ENCODE measurements at places on chromosomes 2 and 18.

- no peak for DNase-seq
Observed at GRCh38 chr2:85302121-85302520, 25.7 kb downstream of the TGOLN2 start.

GRCh38 chr18:41461114-41461513 is 493.9 kb upstream of the PIK3C3 start:
- DNase-seq, result no peak

- DNase-seq, result no peak
Observed at GRCh38 chr18:58843688-58844035, 21.0 kb upstream of the ZNF532 start.

DNA sequence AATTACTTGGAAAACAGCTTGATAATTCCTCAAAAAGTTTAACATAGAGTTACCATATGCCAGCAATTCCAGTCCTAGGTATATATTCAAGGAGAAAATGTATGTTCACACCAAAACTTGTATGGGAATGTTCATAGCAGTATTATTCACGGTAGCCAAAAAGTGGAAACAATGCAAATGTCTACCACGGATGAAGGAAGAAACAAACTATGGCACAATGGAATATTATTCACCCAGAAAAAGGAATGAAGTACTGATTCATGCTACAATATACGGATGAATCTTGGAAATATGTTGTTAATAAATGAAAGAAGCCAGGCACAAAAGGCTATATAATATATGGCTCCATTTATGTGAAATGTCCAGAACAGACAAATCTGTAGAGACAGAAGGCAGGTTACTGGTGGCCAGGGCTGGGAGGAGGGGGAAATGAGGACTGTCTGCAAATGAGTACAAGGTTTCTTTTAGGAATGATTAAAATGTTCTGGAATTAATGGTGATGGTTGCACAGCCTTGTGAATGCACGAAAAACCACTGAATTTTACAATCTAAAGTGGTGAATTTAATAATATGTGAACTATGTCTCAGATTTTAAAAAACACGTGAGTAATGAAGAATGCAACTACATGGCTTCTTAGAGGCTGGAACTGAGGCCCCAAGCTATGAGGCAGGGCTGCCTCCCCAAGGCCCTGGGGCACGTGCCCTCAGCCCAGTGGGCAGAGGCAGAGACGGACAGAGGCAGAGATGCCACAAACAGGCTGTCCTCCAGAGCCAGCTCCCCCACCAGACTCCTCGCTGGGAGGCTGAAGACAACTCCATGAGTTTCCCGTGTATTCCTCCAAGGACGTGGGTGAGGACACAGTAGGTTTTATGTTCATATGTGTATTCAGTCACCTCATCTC is 5.0 kb downstream of the LIMS2 start:
- DNase-seq, result no peak

DNA sequence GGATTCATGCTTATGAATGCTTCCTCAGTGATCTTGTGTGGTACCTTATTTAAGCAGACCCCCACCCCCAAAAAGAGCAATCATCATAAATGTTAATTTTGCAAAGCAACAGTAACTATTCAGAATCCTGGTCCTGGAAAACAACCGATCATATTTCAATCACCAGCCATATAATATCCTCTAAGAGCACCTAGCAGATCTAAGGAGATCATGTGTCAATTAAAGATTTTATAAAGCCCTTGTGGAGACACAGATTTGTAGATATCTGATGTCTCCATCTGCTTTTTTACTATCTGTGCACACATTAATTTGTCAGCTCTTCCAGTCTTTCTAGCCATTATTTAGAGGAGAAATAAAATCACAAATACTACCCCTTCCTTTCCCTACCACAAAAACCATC is 423.7 kb downstream of the TGIF1 start:
- DNase-seq, result no peak

- peak; percentile 70 for DNase-seq
Observed at GRCh38 chr2:128169497-128169896, 78.5 kb downstream of the UGGT1 start.

- no peak for DNase-seq
Observed at GRCh38 chr2:53576166-53576565, 191.4 kb upstream of the CHAC2 start.

GRCh38 chr2:75483878-75484277 is 76.9 kb downstream of the EVA1A start:
- DNase-seq, result no peak

- DNase-seq, result no peak
Observed at GRCh38 chr2:20317197-20317596, 33.4 kb downstream of the PUM2 start.

DNA sequence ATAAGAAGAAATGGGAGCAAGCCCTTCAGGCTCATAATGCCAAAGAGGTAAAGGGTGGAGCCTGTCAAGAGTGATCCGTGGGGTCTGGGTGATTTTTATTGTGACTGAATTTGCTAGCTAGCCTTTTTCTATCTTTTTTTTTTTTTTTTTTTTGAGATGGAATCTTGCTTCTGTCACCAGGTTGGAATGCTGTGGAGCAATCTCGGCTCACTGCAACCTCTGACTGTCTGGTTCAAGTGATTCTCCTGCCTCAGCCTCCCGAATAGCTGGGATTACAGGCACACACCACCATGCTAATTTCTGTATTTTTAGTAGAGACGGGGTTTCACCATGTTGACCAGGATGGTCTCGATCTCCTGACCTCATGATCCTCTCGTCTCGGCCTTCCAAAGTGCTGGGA is 29.1 kb downstream of the DRC1 start:
- no peak for DNase-seq

DNA sequence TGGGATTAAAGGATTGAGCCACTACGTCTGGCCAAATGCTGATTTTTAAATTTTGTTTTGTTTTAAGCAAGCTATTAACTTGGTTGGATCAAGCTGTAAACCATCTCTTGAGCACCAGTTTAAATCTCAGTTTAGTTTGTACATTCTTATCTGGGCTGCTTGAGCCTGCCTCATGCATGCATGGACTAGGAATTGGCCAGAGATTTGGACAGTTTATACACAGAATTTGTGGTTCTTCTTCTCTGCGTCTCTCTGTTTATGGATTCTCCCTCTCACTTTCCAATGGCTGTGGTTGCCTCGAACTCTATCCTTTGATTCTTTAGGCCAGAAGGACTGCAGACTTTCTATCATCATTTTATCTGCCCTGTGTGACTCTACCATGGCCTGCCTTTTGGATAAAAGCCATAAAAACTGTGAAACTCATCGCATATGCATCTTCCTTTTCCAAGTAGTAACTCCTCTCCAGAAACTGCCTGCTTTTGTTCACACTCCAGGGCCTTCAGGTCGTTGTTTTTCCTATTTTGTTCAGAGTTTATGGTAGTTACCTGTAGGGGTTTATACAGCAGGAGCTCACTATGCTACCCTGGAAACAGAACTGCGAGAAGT is 32.5 kb upstream of the PLB1 start:
- no peak for DNase-seq

GRCh38 chr2:180130403-180130802 is 123.3 kb upstream of the CWC22 start:
- DNase-seq, result no peak

GRCh38 chr18:50119296-50119695 is 75.7 kb downstream of the MYO5B start:
- no peak for DNase-seq
